ENCODE measurements at places on chromosomes 6 and 20.

DNA sequence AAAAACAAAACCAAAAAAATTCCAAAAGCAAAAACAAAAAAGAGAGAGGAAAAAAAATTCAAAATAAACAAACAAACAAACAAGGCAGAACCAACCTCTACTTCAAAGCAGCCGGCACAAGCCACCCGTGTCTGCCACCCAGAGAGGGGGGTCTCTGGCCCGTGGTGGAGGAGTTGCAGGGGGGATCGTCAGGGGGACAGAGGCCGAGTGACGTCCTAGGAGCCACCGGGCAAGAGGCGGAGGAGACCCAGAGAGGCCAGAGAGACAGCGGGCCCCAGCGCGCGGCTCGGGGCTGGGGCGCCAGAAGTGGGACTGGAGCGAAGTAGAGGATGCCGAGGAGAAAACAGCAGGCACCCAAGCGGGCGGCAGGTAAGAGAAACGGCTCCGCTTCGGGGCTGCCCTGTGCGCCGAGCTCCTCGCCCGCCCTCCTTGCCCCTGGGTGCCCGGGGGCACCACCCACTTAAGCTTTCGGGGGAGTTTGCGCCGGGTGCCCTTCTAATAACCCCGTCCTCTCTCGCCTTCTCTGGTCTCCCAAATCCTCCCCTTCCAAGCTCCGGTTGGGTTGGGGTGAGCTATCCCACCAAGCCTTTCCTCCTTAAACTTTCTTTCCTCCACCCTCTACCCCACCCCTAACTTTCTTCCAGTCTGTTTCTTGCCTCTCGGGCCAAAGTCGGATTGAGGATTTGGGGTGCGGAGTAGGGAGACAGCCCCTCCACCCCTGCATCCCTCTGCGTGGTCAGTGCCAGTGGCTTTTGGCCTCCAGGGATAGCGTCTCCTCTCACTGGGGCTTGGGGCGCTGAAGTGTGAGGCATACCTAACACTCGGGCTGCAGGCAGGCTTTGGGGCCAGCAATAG lies 1.0 kb downstream of the TSHZ2 start:
- DNase-seq = peak; percentile 71

GRCh38 chr20:59104831-59105230 lies 58.8 kb upstream of the ZNF831 start:
- DNase-seq = no peak

DNA sequence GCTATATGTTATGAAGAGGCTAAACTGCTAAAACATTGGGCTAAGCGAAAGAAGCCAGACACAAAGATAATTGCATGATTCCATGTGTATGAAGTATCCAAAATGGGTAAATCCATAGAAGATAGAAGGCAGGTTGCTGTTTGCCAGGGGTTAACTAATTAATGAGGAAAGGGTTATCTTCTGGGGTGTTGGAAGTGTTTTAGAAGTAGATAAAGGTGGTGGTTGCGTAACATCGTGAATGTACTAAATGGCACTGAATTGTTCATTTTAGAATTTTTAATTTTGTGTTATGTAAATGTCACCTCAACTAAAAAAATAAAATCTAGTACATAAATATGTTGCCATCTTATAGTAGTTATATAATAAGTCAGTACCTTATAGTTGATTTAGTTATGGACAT lies 104.4 kb upstream of the ADGRF4 start:
- no peak for DNase-seq

DNA sequence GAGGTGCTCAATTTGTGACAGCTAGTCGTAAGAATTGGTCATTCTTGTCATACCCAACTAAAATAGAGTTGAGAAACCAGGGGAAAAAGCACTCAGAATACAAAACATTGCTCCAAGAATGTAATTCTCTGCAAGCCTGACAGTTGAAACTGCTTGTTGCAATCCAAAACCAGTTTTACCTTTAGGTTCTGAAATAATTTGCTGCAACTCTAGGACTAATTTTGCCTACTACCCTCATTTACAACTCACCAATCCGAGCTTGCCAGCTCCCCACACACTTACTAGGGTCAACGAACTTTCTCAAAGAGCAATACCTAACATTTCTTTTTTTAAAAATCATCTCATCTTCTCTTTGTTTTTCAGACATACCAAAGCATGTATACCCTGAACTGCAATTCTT lies 29.7 kb downstream of the LIN28B start:
- DNase-seq = no peak

DNA sequence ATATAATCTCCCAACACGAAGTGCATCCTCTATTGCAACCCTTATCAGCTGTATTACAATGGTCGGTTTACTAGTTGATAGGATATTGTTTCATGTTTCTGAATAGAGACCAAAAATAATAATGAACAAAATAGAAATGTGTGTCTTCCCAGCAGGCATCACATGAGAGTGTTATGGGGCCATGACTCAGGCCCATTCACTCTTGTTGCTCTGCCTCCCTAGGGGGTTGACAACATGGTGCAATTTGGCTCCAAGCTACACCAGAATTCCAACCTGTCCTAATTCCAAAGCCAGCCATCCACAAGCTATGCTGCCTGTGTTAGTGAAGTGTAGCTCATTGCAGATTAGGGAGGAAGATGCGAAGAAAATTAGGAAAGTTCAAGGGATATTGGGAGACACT lies 13.1 kb upstream of the SAYSD1 start:
- no peak for DNase-seq

DNA sequence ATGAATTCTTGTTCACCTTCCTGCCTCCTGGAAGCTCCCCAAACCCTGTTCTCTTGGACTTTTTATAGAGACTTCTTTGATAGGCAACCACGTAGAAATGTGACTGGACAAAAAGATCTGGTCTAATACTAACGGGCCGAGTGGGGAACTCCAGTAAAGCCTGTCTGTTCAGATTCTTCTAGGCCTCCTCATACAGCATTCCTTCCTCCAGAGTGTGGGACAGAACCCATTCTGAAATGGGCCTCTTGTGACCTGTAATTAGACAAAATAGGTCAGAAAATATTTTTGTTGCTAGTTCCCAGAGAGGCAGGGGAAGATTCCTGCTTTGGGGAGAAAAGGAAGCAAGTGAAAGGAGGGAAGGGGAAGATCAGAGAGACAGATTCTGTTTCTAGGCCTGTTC lies 374.3 kb downstream of the CDH26 start:
- no peak for DNase-seq

DNA sequence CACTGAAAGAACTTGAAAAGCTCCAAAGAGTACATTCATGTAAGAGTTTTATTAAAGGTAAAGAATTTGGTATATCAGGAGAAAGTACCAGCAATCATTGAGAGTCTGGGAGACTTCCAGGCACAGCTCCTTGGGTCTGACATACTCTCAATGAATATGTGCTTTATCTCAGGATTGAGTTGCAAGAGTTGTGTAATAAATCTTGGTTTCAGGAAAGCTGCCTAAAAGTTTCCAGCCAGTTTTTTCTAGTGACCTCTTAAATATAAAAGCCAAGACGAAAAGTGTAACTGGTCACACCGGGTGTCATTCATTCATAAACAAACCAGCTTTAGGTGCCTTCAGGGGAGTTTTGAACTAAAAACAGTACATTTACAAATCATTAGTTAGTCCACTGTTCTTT lies 21.6 kb upstream of the GJA1 start:
- DNase-seq = no peak

GRCh38 chr6:10269814-10270472 lies 144.9 kb downstream of the TFAP2A start:
- no peak for DNase-seq

- DNase-seq = no peak
Observed at GRCh38 chr6:136964398-136964797, 42.3 kb downstream of the SLC35D3 start.

DNA sequence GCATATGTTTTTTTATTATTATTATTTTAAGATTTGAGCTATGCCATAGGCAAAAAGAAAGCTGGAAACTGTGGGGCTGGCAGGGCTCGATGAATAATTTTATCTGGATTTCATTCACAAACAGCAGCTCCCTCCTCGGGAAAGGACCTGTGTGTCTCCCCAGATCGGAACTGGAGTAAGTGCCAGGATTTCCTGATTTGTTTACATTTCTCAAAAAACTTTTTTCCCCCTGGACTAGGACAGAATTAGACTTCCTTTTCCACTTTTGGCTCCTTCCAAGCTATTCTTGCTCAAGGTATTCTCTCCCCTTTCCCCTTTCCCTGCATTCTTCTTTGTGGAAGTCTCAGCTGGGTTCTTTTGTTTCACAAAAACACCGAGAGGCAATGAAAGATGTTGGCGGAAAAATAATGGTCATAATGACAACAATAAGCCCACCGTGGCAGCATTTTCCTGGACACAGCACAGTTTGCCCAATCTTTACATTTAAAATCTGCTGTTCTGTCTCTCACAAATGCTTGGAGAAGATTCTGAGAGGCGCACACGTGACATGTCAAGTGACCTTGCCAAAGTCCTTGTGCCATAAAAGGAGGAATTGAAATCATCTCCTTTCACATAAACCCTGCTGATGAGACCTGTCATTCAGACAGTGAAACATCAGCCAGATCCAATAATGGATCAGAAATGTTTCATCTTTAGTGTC lies 85.8 kb upstream of the PREP start:
- DNase-seq = peak; percentile 30

GRCh38 chr6:33321227-33321626 lies 3.7 kb upstream of the ZBTB22 start:
- DNase-seq = no peak

DNA sequence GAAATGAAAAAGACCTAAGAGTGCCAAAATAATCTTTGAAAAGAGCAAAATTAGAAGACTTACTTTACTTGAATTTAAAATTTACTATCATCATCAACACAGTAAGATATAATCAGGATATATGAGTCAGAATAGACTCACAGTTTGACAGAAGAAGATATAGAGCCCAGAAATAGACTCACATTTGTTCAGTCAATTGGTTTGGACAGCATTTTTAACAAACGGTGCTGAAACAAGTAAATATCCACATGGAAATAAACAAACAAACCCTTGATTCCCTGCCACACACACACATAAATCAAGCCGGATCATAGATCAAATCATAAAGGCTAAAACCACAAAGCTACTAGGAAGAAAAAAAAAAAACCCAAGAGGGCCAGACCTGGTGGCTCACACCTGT lies 291.1 kb downstream of the ADGRG6 start:
- no peak for DNase-seq

DNA sequence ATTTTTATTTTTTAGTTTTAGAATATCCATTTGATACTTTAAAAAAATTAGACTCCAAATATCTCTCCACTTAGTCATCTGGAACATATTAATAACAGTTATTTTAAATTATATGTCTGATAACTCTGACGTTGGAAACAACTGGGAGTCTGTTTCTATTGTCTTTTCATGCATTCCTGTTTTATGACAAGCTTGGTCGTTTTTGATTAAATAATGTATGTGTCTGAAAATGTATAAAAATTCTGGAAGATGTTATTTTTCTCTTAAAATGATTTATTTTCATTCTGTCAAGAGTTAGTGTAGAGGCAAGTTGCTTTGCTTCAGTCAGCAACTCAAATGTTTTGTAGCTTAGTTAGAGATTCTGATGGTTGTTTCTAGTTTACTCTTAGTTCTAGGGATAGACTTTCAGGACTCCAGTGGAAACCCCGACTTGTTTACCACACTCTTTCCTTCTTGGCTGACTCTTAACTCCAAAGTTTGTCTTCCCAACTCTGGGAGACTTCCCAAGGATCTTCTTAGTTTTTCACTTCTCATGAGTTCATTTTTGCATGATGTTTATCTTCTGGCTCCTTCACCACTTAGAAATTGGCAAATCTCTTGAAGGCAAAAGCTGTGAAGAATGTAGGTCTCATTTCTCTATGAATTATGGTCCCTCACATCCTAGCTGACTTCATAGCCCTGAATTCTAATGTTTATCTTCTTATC lies 190.9 kb downstream of the LAMA2 start:
- DNase-seq = no peak

DNA sequence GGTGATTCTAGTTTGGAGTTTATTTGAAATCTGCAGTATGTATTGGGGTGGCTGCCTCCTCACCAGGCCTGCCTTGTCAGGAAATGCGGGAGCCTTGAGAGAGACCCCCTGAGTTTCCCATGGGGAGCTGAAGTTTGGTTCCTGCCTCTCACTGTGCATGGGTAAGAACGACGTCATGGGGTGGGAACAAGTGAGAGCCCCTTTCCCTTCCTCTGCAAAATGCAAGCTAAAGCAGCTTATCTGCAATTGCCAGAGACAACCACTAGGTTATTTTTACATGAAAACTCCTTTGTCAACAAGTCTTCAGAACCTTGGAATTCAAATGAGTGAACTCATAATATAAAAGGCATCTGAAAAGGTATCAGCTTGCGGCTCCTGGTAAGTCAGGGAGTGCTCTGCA lies 58.4 kb downstream of the TMEM170B start:
- no peak for DNase-seq

GRCh38 chr6:157244175-157244574 lies 79.1 kb downstream of the TMEM242 start:
- DNase-seq = no peak

DNA sequence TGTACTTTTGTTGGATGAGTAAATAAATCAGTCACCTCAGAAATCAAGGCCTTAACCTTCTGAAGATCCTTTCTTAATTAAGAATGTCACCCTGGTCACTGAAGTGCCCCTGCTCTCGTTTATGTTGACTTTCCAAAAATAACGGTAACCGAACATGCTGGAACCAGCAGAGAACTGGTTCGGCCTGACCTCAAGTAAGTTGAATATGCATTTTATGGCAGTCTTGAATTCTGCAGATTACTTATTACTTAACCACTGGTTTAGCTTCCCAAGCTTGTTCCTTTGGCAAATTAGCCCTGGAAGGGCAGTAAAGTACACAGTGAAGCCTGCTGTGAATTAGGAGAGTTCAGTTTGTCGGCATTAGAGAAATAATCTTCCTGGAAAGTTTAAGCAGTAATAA lies 12.2 kb downstream of the MAPRE1 start:
- DNase-seq = no peak

- DNase-seq = no peak
Observed at GRCh38 chr6:5093231-5094015, 8.3 kb downstream of the PPP1R3G start.

DNA sequence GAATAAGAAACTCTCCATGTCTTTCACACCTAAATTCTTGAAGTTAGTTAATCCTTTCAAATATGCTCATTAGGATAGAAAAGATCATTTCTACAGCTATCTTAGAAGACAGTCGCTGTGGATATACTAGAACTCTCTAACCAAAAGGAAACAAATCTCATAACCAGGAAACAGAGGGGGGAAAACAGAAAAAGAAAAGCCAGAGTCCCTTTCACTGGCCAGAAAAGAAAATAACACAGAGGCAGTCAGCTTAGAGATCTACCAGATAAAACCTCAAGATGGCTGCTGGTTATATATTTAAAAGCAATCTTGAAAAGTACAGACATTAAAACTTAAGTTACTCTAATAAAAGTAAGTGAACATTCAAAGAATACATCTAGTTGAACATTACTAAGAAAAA lies 19.6 kb downstream of the NUP153 start:
- DNase-seq = no peak

- no peak for DNase-seq
Observed at GRCh38 chr6:133360194-133360593, 119.0 kb downstream of the EYA4 start.

- no peak for DNase-seq
Observed at GRCh38 chr20:53226826-53227225, 254.7 kb downstream of the TSHZ2 start.

- no peak for DNase-seq
Observed at GRCh38 chr6:32920715-32921114, 20.1 kb downstream of the HLA-DMB start.

All from right hindlimb (tissue), 1 donor.